ENCODE measurements at places on chromosomes 1 and 21. TPM values are rescaled to one million over a fixed set of nuclear protein-coding genes. Genes with fewer than 3 reads are reported as not detected.
A peak's percentile ranks its signal among the peaks of the same experiment; 100 is the strongest.

- no peak for DNase-seq
Observed at GRCh38 chr1:27626031-27626935, 8.7 kb downstream of the FGR start.

The VPS72 gene
- 58.2 TPM for total RNA-seq

DNA sequence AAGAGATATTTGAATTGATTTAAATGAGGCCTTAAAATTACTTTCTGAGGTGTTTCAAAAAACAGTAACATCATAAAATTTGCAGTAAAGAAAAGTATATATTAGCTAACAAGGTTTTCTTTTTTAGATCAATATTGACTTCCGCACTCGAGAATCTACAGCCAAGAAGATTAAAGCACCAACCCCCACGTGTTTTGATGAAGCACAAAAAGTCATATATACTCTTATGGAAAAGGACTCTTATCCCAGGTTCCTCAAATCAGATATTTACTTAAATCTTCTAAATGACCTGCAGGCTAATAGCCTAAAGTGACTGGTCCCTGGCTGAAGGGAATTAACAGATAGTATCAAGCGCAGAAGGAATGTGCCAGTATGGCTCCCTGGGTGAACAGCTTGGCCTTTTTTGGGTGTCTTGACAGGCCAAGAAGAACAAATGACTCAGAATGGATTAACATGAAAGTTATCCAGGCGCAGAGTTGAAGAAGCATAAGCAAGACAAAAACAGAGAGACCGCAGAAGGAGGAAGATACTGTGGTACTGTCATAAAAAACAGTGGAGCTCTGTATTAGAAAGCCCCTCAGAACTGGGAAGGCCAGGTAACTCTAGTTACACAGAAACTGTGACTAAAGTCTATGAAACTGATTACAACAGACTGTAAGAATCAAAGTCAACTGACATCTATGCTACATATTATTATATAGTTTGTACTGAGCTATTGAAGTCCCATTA is 3.6 kb downstream of the RGS1 start:
- no peak for DNase-seq

DNA sequence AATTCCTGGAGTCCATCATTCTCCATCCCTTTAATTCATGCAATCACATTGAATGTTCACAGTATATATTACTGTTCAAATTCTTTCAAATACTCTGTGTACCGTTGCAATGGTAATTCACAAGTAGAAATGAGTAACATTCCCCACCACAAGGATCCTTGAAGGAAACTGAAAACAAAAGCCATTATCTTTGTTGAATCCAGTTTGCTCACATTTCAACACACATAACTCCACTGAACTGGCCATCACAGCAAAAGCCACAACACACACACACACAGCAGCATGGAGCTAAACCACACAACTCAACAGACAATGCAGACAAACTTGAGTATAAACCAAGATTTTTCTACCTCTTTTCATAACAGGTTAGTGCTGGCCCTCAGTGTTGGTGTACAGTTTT is 188.3 kb upstream of the GREM2 start:
- no peak for DNase-seq

The LMOD1 gene
- not detected for total RNA-seq

DNA sequence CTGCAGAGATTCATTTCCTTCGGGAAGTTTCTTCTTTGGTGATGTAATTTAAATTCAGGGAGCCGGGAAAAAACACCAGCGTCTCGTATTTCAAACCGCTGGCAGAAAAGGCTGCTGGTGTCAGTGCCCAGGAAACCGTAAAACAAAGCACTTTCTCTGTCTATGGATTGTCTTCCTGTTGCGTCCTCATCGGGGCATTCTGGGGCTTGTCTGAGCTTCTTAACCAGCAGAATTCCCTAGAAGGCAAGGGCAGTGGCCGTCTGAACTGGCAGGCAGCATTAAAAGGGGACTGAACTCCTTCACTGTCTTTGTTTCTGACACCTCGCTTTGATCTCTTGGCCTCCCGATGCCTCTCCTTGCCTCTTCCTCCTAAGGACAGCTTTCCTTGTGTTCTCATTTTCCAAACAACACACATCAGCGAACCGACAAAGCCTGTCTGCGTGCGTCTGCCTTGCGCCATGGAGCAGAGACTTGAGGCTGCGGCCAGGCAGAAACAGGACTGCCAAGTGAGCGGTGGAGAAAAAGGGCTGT is 391.6 kb upstream of the VAMP3 start:
- peak; percentile 55 for DNase-seq

DNA sequence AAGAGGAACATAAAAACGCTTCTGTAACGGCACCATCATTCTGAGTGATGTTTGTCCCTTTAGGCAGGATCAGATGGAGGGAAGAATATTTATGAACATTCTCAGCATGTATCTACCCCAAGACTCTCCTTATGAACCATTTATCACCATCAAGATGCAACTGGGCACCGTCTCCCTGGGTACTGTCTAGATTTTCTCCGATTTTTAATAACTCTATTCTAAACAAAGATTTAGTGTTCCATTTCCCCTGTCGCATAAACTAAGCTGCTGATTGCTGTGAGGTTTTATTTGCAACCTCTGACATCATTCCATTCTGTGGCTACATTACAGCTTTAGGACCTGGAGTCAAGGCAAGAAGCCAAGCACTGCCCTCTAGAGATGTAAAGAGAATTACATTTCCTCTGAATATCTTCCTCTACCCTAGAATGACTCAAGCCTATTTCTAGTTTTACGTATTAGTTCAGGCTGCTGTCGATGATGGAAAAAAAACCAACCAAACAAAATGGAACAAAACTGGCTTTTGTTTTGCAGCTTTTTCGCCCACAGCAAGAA is 130.1 kb upstream of the MAP1LC3C start:
- no peak for DNase-seq

DNA sequence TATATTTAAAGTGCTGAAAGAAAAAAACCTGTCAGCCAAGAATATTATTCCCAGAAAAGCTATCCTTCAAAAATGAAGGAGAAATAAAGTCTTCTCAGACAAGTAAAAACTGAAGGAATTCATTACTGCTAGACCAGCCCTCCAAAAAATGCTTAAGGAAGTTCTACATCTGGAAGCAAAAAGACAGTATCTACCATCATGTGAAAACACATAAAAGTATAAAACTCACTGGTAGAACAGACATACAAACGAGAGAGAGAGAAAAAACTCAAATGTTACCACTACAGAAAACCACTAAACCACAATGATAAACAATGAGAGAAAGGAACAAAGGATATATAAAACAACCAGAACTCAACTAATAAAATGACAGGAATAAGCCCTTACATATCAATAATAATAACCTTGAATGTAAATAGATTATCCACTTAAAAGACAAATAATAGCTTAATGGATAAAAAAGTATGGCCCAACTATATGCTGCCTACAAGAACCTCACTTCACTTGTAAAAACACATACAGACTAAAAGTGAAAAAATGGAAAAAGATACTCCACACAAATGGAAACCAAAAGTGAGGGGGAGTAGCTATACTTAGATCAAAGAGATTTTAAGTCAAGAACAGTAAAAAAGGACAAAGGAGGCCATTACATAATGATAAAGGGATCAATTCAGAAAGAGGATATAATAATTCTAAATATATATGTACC is 22.0 kb downstream of the NSL1 start:
- DNase-seq = no peak

DNA sequence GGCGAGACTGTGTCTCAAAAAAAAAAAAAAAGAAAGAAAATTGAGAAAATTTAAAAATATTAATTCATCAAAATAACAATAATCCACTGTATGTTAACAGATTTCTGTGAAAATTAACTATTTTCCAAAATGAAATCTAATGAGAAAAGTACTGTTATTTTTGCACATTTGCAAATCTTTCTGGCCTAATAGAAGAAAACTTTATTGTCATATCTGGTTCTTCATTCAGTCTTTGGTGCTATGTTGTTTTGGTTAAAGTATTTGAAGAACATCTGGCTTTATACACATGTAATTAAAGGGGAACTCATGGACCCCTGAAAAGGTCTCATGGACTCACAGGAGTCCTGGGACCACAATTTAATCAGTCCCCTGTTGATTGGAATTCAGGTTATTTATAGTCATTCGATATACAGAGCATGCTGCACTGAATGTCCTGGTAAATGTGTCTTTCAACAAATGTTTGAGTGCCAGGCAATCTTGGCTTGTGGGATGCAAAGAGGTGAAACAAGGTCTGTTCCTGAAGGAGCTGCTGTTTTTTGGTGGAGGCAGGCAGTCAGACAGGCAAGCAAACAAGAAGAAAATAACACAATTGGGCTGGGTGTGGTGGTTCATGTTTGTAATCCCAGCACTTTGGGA is 9.0 kb downstream of the AK4 start:
- no peak for DNase-seq

GRCh38 chr1:202915146-202915545 is 11.9 kb downstream of the KLHL12 start:
- DNase-seq = no peak

The LCE6A gene
- not detected for total RNA-seq

- no peak for DNase-seq
Observed at GRCh38 chr1:38191461-38191860, 144.9 kb upstream of the POU3F1 start.

The CLEC20A gene
- total RNA-seq = not detected

- peak; percentile 60 for DNase-seq
Observed at GRCh38 chr1:15799004-15799867, 8.2 kb downstream of the UQCRHL start.

The SPRR2E gene
- total RNA-seq = not detected

DNA sequence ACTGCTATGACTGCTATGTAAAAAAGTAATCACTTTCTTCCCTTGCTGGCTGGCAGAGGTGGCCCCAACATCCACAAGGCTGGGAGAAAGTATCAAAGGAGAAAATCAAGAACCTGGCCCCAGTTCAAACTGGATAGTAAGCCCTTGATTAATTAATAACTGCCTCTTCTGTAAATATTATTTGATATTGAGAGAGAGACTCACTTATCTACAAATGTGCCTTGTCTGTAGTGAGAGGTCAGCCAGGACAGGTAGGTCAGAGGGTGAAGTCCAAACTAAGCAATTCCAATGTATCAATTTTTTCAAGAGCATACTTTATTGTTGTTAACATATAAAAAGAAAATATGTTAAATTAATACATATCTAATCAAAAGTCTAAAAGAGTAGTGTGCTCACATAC is 23.8 kb upstream of the TARBP1 start:
- no peak for DNase-seq

The OR14K1 gene
- not detected for total RNA-seq

GRCh38 chr1:92191726-92192125 is 26.0 kb upstream of the C1orf146 start:
- DNase-seq = no peak

GRCh38 chr1:42482635-42483153 is 19.6 kb downstream of the CCDC30 start:
- DNase-seq = no peak

- DNase-seq = no peak
Observed at GRCh38 chr1:40362699-40363098, 10.8 kb upstream of the SMAP2 start.

GRCh38 chr1:227654858-227655752 is 80.0 kb downstream of the JMJD4 start:
- DNase-seq = no peak

DNA sequence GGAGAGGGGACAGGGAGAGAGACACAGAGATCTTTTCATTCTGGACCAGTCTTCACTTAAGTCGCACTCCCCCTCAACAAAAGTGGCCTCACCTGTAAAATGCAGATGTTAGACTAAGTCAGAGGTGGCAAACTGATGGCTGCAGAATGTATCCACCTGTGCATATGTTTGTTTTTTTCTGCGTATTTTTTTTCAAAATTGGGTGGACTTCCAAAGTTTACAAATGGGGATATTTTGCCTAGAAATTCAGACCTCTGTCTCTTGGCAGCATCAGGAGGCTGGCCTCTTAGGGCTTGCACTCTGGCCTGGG is 525.0 kb downstream of the MATN1 start:
- DNase-seq = no peak

- DNase-seq = no peak
Observed at GRCh38 chr1:187762118-187762517, 933.4 kb downstream of the PLA2G4A start.

The SLC35F3 gene
- total RNA-seq = 0.87 TPM

GRCh38 chr1:37274938-37275631 is 199.3 kb upstream of the ZC3H12A start:
- DNase-seq = no peak

DNA sequence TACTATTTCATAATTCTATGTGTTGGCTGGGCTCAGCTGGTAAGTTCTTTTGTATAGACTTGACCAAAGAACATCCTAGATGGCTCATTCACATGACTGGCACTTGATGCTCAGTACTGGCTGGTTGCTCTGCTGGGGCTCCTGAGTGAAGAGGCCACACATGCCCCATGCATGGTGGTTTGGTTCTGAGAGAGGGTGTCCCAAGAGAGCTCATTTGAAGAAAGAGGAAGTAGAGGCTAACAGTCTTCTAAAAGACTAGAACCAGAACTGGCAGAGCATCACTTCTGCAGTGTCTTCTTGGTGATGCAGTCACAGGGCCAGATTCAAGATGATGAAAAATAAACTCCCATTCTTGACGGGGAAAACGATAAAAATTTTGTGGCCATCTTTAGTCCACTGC is 5.2 kb upstream of the BACH1 start:
- DNase-seq = no peak

The CBR1 gene
- 67.4 TPM for total RNA-seq

The CA6 gene
- total RNA-seq = not detected

The BCAR3 gene
- 46.9 TPM for total RNA-seq

GRCh38 chr1:40477678-40478053 is 576 bp downstream of the ZFP69 start:
- no peak for DNase-seq

DNA sequence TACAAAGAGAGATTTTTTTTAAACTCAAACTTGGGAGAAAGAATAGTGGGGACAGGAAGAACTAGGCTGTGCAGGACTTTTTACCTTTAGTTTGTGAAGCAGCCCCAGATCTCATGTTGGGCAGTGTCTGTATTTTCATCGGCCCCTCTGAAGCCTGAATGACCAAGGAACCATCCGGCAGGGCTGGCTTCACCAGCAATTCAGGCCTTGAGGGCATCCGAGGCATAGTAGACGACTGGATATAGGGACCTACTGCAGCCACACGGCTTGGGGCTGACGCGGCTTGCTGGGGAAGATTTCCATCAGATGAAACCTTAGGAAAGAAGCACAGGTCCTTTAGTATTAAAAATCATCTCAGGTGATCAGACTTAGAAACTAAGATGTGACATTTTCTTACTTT is 43.7 kb downstream of the TP53BP2 start:
- DNase-seq = no peak

DNA sequence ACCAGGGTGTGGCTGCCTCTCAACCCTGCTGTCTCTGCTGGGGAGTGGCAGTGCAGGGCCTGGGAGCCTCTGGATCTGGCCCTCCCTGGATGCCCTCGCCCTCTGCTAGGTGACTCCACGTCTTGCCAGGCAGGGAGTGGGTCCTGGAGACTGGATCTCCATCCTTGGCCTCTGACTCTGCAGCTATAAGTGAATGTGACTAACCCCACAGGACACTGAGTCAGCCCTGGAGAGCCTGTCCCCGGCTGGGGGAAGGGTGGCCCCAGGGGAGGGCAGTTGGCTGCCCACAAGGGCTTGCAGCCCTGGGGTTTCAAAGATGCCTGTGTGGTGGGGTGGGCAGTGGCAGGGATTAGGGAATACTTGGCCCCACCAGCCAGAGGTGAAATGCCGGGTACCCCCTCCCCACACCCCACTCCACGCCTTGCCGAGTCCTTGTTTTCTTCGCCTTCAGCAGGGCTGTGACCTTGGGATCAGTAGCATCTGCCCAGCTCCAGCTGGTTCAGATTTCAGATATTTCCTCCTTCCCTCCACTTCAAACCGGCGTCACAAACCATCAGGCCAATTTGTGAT is 1.9 kb upstream of the MYBPH start:
- DNase-seq = no peak

The SPAG17 gene
- 0.12 TPM for total RNA-seq

- DNase-seq = no peak
Observed at GRCh38 chr1:32904797-32905196, 3.6 kb upstream of the TMEM54 start.
